ENCODE measurements at places on chromosomes 1 and 21.

GRCh38 chr1:201752333-201752732 lies 76.6 kb upstream of the IPO9 start:
- H3K4me3 ChIP-seq = no peak overlapping the region
- peaks cover 30% of the 10 kb centered on the region for H3K4me1 ChIP-seq
- no peaks in the 10 kb centered on the region for H3K36me3 ChIP-seq
- no peak overlapping the region for H3K27ac ChIP-seq

- peak overlapping the region; percentile 42 for H3K27ac ChIP-seq
- H3K4me3 ChIP-seq = no peak overlapping the region
- H3K36me3 ChIP-seq = peaks cover 10% of the 10 kb centered on the region
- DNase-seq = peak; percentile 31
Observed at GRCh38 chr1:159921251-159921650, 4.1 kb downstream of the TAGLN2 start.

DNA sequence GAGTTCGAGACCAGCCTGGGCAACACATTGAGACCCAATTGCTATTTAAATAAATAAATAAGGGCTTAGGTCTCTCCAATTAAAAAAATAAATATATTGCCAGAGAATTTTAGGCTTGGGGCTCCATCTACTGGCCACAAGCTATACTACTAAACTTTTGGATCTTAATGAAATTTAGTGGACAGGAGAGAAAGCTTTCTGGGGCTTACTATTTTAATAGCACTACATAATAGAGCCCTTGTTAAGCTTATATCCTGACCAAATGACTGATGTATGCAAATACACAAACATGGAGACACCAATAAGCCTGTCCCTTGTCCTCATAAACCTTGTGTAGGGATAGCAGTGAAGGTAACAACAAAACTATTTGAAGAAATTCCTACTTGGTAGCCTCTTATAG lies 18.4 kb downstream of the CCT3 start:
- H3K27ac ChIP-seq = no peak overlapping the region
- H3K4me3 ChIP-seq = no peak overlapping the region
- DNase-seq = peak; percentile 40
- no peaks in the 10 kb centered on the region for H3K27me3 ChIP-seq

DNA sequence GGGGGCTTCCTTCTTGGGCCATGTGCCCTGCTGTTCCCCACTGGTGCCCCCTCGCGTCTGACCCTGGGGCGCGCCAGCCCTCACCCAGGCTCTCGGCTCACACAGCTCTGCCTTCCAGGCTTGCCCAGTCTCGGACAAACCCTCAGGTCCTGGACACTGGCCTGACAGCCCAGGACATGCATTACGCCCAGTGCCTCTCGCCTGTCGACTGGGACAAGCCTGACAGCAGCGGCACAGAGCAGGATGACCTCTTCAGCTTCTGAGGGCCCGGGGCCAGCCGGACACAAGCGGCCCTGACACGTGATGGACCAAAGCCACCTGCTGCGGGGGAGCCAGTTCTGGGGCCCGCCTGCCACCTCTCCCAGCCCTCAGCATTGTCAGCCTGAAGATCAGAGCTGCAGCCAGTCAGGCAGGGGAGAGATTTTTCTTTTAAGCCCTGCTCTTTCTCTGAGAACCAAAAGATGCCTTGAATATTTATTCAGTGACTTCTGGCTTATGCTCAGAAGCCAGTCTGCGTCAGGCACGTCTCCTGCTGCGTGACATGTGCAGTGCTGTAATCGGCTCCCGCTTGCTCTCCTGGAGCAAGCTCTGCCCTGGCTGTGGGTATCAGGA lies 23.4 kb downstream of the LDLRAP1 start:
- no peak overlapping the region for H3K27ac ChIP-seq
- H3K27me3 ChIP-seq = no peaks in the 10 kb centered on the region
- H3K36me3 ChIP-seq = peaks cover 16% of the 10 kb centered on the region
- no peak overlapping the region for H3K4me3 ChIP-seq
- H3K4me1 ChIP-seq = peaks cover 28% of the 10 kb centered on the region

DNA sequence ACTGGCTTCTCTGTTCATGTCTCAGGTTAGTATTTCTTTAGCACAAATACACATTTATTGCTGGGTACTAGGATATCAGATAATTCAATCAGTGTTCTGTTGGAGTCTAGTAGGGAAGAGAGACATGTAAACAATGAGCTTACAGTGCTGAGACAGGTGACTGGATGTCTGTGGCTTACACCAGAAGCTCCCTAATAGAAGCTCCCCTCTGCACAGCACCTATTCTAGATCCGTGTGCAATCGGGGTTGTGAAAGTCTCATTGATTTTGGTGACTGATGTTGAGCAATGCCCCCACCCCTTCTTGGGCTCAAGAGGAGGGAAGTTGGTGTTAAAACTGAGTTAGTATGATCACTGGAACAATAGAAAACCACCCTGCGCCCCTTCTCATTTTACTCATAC lies 279.2 kb downstream of the RPS6KC1 start:
- DNase-seq = no peak
- no peaks in the 10 kb centered on the region for H3K36me3 ChIP-seq

- H3K27ac ChIP-seq = no peak overlapping the region
- H3K36me3 ChIP-seq = no peaks in the 10 kb centered on the region
- H3K4me3 ChIP-seq = no peak overlapping the region
- no peaks in the 10 kb centered on the region for H3K4me1 ChIP-seq
Observed at GRCh38 chr1:235416662-235417049, 49.4 kb downstream of the TBCE start.

DNA sequence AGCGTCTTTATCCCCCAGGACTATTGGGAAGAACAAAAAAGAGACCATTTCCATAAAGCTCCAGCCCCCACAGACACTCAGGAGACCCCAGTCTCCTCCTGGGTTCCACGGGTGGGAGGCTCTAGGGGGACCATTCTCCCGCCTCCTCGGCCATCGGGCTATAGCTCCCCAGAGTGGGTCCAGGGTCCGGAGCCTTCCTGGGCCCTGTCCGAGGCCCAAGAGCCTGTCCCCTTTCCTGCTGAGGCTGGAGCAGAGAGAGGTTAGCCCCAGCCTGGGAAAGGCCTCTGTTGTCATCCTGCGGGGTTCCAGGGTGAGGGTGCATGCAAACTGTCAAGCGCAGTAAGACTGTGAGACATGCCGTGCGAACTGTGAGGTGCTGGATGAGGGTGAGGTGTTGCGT lies 166.3 kb downstream of the CAMTA1 start:
- H3K4me1 ChIP-seq = no peaks in the 10 kb centered on the region
- no peak for DNase-seq
- H3K27ac ChIP-seq = no peak overlapping the region
- no peak overlapping the region for H3K4me3 ChIP-seq
- H3K27me3 ChIP-seq = no peaks in the 10 kb centered on the region
- no peaks in the 10 kb centered on the region for H3K36me3 ChIP-seq

DNA sequence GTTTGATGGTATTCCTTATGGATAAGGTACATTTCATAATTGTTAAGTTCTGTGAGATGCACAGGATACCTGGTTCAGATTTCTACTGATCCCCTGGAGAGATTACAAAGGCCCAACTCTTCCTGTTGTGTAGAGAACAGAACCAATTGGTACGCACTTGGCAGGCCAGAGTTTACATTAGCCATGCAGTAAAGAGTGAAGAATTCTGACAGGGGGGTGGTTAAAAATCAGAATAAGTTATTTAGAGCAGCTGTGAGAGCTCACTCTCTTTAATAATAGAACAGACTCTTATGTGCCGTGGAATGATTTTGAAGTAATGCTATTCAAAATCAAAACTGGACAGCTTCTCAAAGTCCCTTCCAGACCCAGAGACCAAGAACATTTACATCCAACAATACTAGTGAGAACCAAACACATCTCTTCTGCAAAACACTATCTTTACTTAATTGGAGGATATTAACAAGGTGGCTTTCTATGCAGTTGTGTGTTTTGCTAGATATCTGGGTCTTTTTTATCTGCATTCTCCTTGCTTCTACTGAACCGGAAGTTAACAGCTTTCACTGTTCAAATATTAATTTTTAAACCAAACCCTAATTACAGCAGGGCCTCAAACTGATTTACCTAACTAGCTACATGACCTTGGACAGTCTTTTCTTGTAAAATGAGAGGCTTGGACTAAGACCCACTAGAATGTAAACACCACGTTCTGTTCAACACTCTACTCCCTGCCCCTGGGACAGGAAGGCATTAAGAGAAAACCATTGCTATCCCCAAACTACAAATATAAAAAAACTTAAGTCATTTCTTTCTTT lies 4.0 kb downstream of the USP24 start:
- no peaks in the 10 kb centered on the region for H3K36me3 ChIP-seq
- H3K27ac ChIP-seq = no peak overlapping the region
- H3K4me1 ChIP-seq = peaks cover 24% of the 10 kb centered on the region
- H3K4me3 ChIP-seq = no peak overlapping the region
- no peak for DNase-seq

DNA sequence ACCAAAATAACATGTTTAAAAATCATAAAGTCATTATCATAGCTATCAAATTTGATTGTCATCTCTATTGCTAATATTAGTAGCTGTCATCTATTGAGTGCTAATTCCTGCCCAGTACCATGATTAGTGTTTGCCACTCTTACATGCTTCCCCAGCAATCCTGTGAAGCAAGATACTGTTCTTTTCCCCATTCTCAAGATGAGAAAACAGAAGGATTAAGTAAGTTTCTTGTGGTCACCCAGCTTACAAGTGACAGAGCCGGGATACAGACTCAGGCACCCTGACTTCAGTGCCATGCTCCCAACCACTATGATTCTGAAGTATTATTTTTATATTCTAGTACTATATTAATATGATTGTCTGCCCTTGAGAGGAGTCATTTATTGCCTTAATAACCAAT lies 36.5 kb downstream of the LRRC8C start:
- H3K4me3 ChIP-seq = peak overlapping the region; percentile 43
- no peaks in the 10 kb centered on the region for H3K36me3 ChIP-seq
- peak overlapping the region; percentile 92 for H3K27ac ChIP-seq
- peaks cover 21% of the 10 kb centered on the region for H3K4me1 ChIP-seq
- peak; percentile 18 for DNase-seq

DNA sequence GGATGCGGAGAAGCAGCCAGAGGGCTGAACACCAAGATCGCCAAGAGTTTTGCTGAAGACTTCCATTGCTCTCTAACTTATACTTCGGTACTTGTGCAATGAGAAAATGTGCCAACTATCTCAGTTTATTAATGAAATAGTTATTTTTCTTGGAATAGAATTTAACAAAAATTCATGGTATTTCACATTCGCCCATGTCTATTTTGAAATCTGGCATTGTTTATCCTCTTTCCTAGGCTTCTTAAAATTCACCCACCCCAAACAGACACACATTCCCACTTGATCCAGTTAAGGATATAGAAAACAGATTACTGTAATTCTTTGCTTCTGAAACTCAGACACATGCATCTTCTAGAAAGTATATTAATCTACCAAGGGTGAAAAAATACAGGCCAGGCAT lies 56.3 kb upstream of the ADAMTS5 start:
- H3K27me3 ChIP-seq = no peaks in the 10 kb centered on the region
- no peaks in the 10 kb centered on the region for H3K36me3 ChIP-seq
- H3K4me3 ChIP-seq = no peak overlapping the region
- H3K4me1 ChIP-seq = no peaks in the 10 kb centered on the region

DNA sequence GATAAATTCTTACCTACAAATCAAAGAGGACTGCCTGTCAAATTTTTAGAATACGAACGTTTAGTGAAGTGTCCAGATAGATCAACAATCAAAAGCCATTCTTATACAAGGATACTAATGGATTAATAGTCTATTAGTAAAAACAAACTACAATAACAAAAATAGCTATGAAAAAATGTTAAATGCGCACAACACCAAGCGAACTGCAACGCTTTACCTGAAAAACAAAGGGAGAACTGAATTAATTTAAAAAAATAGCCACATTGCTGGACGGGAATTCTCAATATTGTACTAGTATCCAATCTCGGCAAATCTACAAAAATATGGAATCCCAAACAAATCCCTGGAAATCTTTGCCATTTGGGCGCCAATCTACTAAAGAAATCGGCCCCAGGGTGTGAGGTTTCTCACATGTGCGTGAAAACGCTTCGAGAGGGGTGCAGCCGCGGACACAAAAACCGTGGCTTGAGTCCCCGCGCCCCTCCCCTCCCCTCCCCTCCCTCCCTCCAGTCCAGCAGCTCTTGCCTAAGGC lies 55.6 kb downstream of the TRAF5 start:
- no peaks in the 10 kb centered on the region for H3K36me3 ChIP-seq
- DNase-seq = no peak
- peak overlapping the region; percentile 94 for H3K27ac ChIP-seq

- no peak overlapping the region for H3K4me3 ChIP-seq
- H3K27me3 ChIP-seq = no peaks in the 10 kb centered on the region
- DNase-seq = no peak
Observed at GRCh38 chr1:8687039-8687438, 130.4 kb downstream of the RERE start.

DNA sequence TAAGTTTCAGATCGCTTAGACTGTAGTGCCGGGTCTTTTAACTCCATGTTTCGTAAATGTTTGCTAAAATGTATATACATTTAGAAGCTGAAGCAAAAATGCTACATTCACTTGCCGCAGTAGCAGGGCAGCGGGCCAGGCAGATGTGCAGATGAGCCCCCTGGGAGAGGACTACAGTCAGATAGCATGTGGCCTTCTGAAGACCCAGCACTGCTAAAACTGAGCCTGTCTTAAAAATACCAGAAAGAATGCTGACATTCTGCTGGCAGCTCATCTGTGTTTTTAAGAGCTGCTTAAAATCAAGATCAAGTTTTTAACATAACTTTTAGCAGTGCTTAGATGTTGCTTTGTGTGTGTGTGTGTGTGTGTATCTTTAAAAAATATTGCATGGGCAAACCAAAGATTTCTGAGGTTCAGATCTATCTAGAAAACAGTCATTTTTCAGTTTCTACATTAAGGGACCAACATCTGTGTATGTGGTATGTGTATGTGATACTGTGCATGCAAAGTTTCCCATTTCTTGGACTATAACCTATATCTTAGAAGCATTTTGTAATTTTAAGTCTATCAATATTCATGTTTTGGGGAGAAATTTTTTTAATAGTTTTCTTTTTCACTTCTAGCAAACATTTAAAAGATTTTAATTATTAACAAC lies 31.7 kb downstream of the CHRM3 start:
- H3K4me1 ChIP-seq = 0 out of 2 replicates have a peak, but pooled peaks cover 4% of the 10 kb centered on the region
- DNase-seq = no peak
- no peaks in the 10 kb centered on the region for H3K27me3 ChIP-seq
- no peaks in the 10 kb centered on the region for H3K36me3 ChIP-seq
- no peak overlapping the region for H3K27ac ChIP-seq
- no peak overlapping the region for H3K4me3 ChIP-seq

DNA sequence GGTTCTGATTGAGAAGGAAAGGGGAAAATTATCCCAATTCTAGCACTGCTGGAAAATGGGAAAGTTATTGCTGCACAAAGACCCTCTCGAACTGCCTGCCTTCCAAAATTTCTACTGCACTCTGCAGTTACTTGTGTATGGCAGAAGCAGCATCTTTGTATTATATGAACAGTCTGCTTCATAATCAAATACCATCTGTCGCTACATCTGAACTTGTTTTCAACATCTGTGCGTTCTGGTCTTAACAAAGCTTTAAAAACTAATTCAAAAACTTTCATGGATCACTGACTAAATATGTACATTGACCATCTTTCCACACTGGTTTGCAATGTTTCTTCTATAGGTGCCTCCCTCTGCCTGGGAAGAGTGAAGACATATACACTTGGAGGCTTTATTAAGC lies 79.2 kb downstream of the PROX1 start:
- no peaks in the 10 kb centered on the region for H3K27me3 ChIP-seq
- no peak overlapping the region for H3K4me3 ChIP-seq
- H3K36me3 ChIP-seq = no peaks in the 10 kb centered on the region
- DNase-seq = no peak
